Stimulated activated CD4-positive, alpha-beta T cell treated with anti-CD3 and anti-CD28 coated beads, Interleukin-1b, Interleukin-23, amount 100 ng/mL, for 1 hour (primary cell): ENCODE measurements at places on chromosomes 1 and 21.

DNA sequence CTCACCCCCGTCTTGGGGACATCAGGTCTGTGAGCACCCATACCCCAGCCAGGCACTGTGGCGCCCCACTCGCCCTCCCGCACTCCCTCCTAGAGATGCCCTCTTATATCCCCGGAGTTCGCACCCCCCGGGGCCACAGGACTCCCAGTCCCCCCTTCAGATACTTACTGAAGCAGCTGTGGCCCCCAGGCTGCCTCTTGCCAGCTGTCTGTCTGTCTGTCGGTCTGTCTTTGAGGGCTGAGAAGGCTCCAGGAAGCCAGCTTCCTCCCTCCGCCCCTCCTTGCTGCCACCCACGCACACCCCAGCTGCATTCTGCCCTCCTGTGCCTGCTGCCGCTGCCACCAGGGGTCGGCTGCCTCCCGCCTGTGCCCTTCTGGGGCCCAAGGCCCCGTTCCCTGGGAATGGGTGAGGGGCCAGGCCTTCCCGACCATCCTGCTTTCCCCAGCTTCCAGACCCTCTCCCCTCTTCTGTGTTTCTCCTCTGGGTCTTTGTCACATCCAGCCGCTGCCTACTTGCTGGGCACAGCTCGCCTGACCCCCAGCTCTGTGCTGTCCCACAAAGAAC, at the start of gene PTPN7:
PTPN7 (minus strand) TSS at position 226 of the 564 bp plus-strand sequence. CDS start 1,200 bp downstream, outside the sequence.
- peak; percentile 80 for DNase-seq

GRCh38 chr1:15153184-15153841, at the start of gene TMEM51:
Gene TMEM51 (plus strand): TSS chr1:15153747. CDS start chr1:15215088, 61,341 bp downstream.
- DNase-seq, result no peak

DNA sequence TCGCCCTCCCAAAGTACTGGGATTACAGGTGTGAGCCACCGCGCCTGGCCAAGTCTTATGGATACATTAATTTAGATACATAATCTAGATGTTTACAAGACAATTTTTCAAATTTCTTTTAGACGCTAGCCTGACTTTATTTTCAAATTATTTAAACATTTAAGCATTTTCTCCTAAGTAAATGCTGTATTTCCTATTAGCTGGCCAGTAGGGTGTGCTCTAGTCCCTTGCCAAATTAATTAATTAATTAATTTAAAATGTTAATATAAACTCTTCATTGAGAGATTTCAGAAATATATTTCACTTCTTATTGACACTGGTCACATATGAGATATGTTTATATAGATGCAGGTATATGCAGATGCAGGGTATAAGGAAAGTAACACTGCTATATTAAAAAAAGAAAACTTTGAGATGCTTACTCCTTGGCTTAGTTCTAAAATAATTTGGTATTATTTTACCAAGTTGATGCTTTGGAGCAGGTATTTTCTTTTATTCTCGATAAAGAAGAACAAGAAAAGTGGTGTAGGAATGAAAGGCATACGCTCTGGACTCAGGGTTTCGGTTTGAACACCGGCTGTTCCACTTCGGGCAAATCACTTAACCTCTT, 5.2 kb upstream of the ERRFI1 start:
- no peak for DNase-seq

DNA sequence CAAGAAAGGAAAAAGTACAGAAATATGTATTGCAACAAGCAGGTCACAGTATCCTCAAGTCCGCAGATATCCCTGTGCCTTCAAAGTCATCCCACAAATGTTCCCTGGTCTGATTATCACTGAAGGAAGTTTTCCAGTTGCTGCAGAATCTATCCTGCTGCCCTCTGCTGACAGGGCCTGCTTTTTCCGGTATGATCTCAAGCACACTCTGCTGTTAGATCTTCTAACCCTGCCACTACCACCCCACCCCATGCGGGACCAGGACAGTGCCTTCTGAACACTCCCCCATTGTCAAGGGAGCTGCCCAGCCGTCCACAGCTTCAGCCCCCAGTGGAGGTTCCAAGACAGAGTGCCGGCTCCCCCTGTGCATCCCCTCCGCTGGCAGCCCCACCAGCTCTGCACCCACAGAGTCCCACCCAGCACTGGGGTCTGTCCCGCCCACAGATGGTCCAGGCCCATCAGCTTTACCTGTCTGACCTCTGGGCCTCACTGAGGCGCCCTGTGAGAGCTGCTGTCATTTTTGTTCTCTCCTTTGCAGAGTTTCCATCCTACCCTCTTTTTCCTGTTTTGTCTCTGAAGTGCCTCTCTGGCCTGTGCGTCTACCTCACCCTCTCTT, 27.9 kb downstream of the FAM163A start:
- no peak for DNase-seq

DNA sequence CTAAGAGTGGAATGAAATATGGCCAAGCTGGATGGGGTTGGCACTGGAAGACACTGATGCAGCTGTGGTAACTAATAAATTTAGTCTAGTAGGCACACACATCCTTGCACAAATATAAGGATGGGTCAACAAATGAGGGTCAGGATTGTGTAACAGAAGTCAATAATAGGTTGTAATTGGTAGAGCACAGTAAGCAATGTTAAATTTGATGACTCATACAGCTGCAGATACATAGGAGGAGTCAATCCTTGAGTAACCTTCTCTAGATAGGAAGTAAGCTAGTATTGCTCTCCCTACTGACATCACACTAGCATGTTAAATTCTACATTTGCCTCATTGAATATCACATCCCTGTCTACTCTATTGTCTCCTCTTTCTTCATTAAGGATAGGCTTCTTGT, 332.1 kb downstream of the PTPRC start:
- no peak for DNase-seq

GRCh38 chr1:156601122-156601830, at the start of gene GPATCH4:
Gene GPATCH4 (minus strand): TSS chr1:156601479.
- no peak for DNase-seq

- no peak for DNase-seq
Measured at GRCh38 chr1:18954270-18955071, 2.0 kb downstream of the IFFO2 start.

- DNase-seq, result peak; percentile 32
Measured at GRCh38 chr1:77281491-77282186, at the start of gene AK5. Gene AK5 (plus strand): TSS chr1:77282019. CDS start chr1:77282314, 295 bp downstream.

GRCh38 chr1:197915862-197916499, 1.2 kb upstream of the LHX9 start:
- DNase-seq, result no peak

- DNase-seq, result no peak
Measured at GRCh38 chr1:79660129-79660528, 653.6 kb upstream of the ADGRL4 start.

- no peak for DNase-seq
Measured at GRCh38 chr1:21511579-21512522, 2.6 kb downstream of the ALPL start.

DNA sequence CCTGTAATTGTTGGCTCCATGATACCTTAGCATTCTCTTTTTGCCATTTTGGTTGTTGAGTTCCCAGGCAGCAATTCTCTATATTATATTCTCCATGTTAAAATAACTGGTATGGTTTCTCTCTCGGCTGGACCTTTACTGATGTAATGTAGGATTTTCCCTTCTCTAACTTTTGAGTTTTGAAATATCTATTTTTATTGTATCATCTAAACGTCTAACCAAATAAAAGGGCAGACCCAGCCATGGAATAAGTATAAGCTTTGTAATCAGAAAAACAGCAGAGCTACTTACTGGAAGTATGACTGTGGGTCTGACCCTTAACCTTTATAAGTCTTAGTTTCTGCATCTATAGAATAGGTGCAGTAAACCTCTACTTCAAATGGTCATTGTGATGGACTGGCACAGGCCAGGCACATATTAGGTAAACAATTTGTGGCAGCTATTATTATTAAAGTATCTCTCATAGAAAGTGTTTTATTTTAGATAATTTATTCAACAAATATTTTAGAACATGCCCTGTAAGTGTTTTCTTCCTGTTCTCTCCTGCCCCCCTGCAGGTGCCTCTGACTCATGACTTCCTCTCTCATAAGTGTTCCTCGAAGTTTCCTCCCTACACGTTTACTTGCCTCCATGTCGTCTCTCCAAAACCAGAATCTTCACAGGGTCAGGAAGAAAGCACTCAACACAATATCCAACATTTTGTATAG, 224.9 kb upstream of the FGGY start:
- DNase-seq, result no peak

- DNase-seq, result no peak
Measured at GRCh38 chr1:81954534-81955020, 153.8 kb downstream of the ADGRL2 start.

GRCh38 chr1:229264487-229264886, 6.4 kb upstream of the RAB4A start:
- DNase-seq, result no peak

DNA sequence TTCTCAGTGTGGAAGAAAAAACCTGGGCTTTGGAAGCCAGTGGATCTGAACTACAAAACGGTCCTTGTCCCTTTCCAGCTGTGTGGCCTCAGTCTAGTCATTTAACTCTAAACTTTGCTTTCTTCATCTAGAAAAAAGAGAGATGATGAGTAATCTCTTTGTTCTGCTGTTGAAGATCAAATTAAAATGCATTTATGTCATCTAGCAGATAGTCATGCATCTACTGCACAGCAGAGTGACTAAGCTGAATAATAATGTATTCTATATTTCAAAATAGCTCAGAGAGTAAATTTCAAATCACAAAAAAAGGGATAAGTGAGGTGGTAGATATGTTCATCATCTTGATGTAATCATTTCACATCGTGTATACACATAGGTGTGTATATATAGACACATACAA, 473.2 kb downstream of the DSCAM start:
- no peak for DNase-seq

DNA sequence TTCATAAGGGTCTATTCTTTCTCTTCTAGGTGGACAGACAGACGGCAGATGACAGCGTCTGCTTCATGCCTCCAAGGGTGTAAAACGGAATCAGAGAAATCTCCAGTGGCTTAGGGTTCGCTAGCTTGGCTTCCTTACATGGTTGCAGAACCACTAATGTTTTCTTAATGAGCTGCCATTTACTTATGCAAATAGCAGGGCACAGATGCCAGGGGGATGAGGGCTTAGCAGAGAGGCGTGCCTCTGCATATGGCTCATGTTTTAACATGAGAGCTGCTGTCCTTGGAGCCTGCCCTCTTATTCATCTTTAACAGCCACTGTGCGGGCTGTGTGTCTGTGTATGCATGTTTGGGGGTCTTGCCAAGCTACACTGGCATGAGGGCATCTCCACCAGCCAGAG, 119.6 kb downstream of the IER5 start:
- no peak for DNase-seq

GRCh38 chr1:54944610-54945392, 35.6 kb upstream of the TMEM61 start:
- peak; percentile 21 for DNase-seq

GRCh38 chr1:212567638-212568037, 40.9 kb upstream of the ATF3 start:
- DNase-seq, result no peak

DNA sequence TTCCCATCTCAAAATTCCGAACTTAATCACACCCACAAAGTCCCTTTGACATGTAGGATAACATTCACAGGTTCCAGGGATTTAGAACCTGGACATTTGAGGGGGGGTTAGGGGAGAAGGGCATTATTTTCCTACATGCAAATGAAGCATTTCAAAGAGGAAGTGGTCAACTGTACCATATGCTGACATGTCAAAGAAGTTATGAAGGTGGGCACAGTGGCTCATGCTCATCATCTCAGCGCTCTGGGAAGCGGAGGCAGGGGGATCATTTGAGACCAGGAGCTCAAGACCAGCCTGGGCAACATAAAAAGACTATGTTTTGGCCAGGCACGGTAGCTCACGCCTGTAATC, 35.7 kb downstream of the PTP4A2 start:
- no peak for DNase-seq

DNA sequence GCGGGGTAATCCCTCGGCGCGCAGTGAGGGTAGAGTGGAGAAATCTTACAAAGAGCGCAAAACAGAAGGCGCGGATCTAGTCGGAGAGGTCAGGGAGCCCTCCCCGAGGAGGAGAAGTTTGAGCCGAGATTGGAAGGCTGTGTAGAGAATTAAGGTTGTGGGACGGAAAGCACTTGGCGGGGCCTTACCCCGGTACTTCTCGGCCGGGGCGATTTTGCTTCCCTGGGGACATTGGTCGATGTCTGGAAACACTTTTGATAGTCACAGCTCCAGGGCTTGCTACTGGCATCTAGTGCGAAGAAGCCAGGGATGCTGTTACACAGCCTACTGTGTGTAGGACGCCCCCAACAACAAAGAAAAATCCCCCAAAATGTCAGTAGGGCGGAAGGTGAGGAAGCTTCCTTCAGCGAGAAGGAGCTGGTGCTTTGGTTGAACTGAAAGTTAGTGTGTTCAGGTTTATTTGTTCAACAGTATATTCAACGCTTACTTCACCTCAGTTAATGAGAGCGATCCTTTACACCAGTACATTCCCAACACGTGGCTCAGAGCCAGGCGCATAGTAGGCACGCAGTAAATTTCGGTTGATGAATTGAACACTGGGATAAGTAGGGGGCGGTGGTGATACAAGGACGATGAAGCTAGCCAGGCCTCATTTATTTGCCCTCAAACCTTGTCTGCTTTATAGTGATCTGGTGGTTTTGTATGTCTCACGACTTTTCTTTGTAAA, 807 bp downstream of the CEP85 start:
- DNase-seq, result no peak
